ENCODE measurements at places on chromosomes 5 and 9.

DNA sequence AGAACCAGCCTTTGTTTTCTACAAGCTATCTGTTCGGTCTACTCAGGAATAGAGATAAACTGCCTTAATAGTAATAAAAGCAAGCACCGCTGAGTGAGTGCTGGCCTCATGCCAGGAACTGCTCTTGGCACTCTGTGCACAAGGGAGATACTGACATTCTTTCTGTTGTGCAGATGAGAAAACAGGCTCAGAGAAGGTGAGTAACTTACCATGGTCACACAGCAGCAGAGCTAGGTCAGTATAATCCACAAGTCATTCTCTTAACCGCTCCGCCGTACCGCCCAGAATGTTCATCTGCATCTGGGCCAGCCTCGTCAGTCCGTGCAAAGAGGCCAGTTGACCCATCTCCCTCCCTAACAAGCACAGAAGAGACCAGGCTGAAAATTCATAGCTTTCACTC, 27.4 kb downstream of the QRFP start:
- H3K27ac ChIP-seq, result no peak overlapping the region
- no peak for DNase-seq
- H3K4me1 ChIP-seq, result peaks cover 3% of the 10 kb centered on the region
- no peak overlapping the region for H3K4me3 ChIP-seq

DNA sequence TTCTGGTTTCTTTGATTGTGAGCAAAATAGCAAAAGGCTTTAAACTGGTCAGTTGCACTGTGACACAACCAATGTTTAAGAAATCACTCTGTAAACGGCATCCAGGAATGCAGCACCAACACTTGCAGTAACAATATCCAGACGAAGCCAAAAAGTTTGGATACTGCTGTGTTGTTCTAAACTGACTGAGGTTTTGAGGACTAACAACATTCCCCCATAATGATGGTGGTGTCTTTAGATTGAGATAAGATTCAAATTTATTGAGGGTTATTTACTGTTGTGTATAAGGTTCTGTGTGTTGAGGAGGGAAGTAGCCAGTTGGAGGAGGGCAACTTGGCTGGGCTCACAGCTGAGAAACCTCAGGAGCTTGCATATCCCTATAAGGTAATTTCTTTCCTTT, 353.6 kb downstream of the BNC2 start:
- no peak overlapping the region for H3K27ac ChIP-seq
- H3K27me3 ChIP-seq, result peaks cover 14% of the 10 kb centered on the region
- H3K4me3 ChIP-seq, result no peak overlapping the region
- peaks cover 9% of the 10 kb centered on the region for H3K4me1 ChIP-seq

DNA sequence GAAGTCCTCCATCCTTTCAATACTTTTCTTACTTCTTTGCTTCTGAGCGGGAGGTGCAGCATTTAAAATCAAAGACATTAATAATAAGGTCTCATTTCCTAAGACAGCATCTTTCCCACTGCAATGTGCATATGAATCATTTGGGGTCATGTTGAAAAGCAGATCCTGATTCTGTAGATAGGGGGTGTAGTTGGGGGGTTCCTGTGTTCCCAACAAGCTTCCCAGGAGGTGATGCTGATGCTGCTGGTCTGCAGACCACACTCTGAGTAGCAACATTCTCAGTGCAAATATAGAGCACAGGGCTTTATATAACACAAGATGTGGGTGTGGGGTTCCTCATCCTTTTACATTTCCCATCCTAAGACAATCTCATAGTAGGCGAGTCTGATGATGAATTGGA, 126.5 kb upstream of the PALM2AKAP2 start:
- no peak overlapping the region for H3K27ac ChIP-seq
- no peaks in the 10 kb centered on the region for H3K36me3 ChIP-seq
- peaks cover 38% of the 10 kb centered on the region for H3K27me3 ChIP-seq
- no peaks in the 10 kb centered on the region for H3K4me1 ChIP-seq
- no peak for DNase-seq

- no peaks in the 10 kb centered on the region for H3K36me3 ChIP-seq
- H3K4me1 ChIP-seq, result no peaks in the 10 kb centered on the region
- no peak overlapping the region for H3K27ac ChIP-seq
- no peak for DNase-seq
Measured at GRCh38 chr9:107681988-107682387, 192.4 kb upstream of the KLF4 start.

DNA sequence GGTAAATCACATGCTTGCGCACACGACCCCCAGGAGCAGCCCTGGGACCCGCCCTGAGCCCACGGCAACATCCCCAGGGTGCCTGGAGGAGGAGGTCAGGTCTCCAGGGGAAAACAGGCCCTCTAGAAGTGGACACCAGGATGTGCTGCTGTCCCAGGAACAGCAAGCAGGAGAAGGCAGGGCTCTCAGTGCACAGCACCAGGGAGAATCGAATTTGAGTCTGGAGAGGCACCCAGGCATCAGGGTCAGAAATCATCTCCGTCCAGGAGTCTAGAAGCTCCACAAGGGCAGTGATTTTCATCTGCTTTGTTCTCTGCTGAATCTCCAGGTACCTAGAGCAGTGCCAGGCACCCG, 93.6 kb downstream of the PAX5 start:
- no peak overlapping the region for H3K27ac ChIP-seq
- H3K4me1 ChIP-seq, result peaks cover 5% of the 10 kb centered on the region
- H3K36me3 ChIP-seq, result no peaks in the 10 kb centered on the region
- H3K4me3 ChIP-seq, result no peak overlapping the region

DNA sequence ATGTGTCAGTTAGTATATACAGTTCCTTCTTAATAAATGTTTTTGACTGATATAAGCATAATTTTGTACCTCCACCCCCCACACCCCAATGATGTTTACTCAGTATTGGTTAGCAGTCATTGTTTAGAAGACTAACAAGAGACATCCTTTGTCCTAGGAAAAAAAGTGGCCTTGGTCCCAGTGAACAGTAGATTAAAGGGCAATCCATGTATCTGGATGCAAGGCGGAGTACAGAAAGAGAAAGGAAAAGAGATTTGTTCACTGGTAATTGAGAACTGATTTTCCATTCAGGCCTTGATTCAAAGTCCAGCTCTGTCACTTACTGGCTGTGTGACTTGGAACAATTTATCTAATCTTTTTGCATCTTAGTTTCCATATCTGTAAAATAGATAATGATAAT, 4.6 kb downstream of the RALGPS1 start:
- no peaks in the 10 kb centered on the region for H3K36me3 ChIP-seq
- no peak overlapping the region for H3K4me3 ChIP-seq
- H3K4me1 ChIP-seq, result peaks cover 18% of the 10 kb centered on the region
- no peak overlapping the region for H3K27ac ChIP-seq
- DNase-seq, result no peak
- peaks cover 2% of the 10 kb centered on the region for H3K27me3 ChIP-seq

GRCh38 chr5:96235008-96235910, 197.8 kb downstream of the PCSK1 start:
- peaks cover 1% of the 10 kb centered on the region for H3K36me3 ChIP-seq
- H3K4me3 ChIP-seq, result no peak overlapping the region
- H3K27ac ChIP-seq, result no peak overlapping the region
- DNase-seq, result no peak

DNA sequence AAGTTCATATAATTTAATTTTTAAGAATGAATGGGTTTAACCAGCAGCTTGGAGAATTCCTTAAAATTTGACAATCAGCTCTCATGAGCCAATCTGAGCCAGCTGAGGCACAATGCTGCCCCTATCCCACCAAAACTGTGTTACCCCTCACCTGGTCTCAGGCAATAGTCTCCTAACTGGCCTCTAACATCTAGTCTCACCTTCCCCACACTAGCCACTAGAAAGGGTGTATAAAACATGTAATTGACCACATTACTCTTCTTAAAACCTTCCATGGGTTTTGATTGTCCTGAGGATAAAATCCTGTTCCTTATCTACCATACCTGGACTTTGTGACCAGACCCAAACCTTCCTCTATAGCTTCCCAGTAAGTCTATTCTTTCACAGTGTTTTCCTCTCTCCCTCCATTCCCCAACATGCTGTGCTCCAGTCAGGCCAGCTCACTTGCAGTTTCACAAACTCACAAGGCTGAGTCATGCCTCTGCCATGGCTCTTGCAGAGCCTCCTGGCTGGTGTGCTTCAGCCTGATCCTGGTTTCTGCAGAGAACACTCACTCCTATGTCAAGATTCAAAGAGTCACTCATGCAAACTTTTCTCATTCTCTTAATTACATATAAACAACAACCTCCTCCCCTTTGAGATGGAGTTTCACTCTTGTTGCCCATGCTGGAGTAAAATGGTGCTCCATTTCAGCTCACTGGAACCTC, 16.0 kb upstream of the ZCCHC7 start:
- no peak for DNase-seq
- no peak overlapping the region for H3K4me3 ChIP-seq
- H3K4me1 ChIP-seq, result no peaks in the 10 kb centered on the region
- peaks cover 6% of the 10 kb centered on the region for H3K27me3 ChIP-seq

DNA sequence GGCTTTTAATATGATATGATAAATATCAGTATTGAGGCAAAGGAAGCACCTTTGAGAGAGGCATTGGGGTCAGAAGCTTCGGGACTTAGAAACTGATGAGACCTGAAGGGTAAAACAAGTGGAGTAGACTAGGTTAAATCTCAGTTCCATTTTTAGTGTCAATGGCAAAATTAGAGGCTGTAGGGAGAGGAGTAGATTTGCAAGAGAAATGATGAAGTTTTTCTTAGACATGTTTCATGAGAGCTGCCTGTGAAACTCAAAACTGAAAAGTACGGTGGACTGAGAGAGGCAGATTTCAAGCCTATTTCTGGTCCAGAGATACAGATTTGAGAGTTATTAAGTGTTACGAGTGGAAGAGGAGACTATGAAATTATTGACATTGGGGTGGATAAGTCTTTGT, 278.5 kb downstream of the TAF11L14 start:
- H3K4me3 ChIP-seq, result no peak overlapping the region
- no peak for DNase-seq
- no peaks in the 10 kb centered on the region for H3K36me3 ChIP-seq
- H3K27me3 ChIP-seq, result no peaks in the 10 kb centered on the region
- no peak overlapping the region for H3K27ac ChIP-seq

DNA sequence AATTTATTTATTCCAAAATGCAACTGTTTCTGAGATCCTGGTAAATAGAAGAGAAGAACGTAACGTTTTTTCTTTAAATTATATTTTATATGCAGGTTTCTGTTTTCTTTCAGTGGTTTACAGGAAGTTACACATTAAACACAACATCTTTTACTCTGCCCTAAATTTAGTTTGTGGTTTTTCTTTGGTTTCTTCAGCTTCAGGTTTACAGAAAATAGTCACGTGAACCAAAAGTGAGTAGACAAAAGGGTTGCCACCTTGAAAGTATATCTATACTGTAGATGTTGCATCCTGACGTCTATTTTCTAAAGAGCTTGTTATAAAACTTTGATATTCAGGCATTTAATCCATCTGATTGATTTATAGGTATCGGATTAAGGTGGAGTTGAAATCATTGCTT, 1236.6 kb downstream of the MAT2B start:
- H3K36me3 ChIP-seq, result no peaks in the 10 kb centered on the region
- no peaks in the 10 kb centered on the region for H3K27me3 ChIP-seq
- H3K27ac ChIP-seq, result no peak overlapping the region
- H3K4me1 ChIP-seq, result peaks cover 1% of the 10 kb centered on the region
- no peak overlapping the region for H3K4me3 ChIP-seq

DNA sequence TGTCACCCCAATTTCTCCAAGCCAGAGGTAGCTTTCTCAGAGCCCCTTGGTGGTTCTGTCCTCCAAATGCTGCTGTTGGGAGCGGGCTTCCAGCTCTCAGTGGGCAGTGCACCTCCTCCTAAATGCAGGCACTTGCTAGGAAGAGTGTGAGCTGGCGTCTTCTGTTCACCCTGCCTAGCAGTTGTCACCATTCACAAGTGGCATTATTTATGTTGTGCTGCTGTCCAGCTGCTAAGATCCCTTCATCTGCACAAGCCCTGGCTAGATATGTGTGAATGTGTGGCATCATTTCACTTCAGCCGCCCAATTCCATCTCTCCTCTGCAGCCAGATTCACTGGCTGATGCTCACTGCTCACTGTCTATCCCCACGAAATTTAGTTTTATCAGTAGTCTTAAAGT, 43.7 kb downstream of the SLC36A1 start:
- no peak for DNase-seq
- no peaks in the 10 kb centered on the region for H3K27me3 ChIP-seq
- peaks cover 6% of the 10 kb centered on the region for H3K36me3 ChIP-seq
- no peak overlapping the region for H3K4me3 ChIP-seq
- H3K27ac ChIP-seq, result no peak overlapping the region

DNA sequence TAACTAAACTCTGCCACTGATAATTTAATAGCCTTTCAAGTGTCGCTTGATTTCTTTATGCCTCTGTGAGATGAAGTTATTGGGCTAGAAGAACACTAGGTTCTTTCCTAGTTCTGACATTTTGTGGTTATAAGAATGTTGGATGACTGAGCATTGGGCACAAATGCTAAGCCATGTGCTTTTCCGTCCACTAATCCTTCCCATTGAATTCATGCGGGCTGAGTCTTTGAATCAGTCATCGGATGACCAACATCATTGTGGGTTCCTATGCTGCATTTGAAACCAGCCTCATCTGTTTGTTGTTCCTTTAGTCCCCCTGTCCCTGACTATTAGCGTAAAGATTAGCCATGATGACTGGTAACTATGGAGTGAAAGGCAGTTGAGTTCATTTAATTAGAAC, 58.5 kb downstream of the ALDH1A1 start:
- no peaks in the 10 kb centered on the region for H3K4me1 ChIP-seq
- H3K27me3 ChIP-seq, result no peaks in the 10 kb centered on the region
- H3K4me3 ChIP-seq, result no peak overlapping the region
- no peak for DNase-seq

- no peak overlapping the region for H3K27ac ChIP-seq
- H3K4me1 ChIP-seq, result peaks cover 1% of the 10 kb centered on the region
- no peaks in the 10 kb centered on the region for H3K36me3 ChIP-seq
- no peak overlapping the region for H3K4me3 ChIP-seq
Measured at GRCh38 chr9:22210936-22211335, 201.8 kb upstream of the CDKN2B start.

DNA sequence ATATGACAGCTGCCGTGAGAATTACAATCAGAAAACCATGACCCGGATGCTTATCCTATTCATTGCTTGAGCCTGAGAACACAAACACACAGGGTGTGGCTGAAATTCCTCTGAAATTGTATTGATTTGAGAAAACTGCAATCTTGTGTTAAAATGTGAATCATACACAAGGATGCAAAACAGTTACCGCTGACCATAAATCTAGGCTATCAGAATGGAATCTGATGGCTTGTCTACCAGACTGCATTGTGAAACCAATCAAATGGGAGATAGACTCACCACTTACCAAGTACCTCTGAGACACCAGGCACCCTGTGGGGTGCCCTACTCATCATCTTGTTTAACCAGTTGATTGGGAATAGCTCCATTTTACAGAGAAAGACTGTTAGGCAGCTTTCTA, 188.7 kb upstream of the MSX2 start:
- DNase-seq, result no peak
- no peak overlapping the region for H3K4me3 ChIP-seq
- H3K36me3 ChIP-seq, result no peaks in the 10 kb centered on the region
- peaks cover 25% of the 10 kb centered on the region for H3K4me1 ChIP-seq
- H3K27me3 ChIP-seq, result peaks cover 11% of the 10 kb centered on the region
- no peak overlapping the region for H3K27ac ChIP-seq

GRCh38 chr9:90891308-90892040, 89.9 kb downstream of the SYK start:
- no peak overlapping the region for H3K27ac ChIP-seq
- H3K36me3 ChIP-seq, result no peaks in the 10 kb centered on the region
- H3K4me1 ChIP-seq, result peaks cover 13% of the 10 kb centered on the region
- no peak for DNase-seq

- DNase-seq, result no peak
- no peaks in the 10 kb centered on the region for H3K27me3 ChIP-seq
- H3K36me3 ChIP-seq, result no peaks in the 10 kb centered on the region
- H3K4me1 ChIP-seq, result no peaks in the 10 kb centered on the region
Measured at GRCh38 chr5:82694711-82695285, 382.4 kb downstream of the TMEM167A start.

- peaks cover 5% of the 10 kb centered on the region for H3K4me1 ChIP-seq
- H3K4me3 ChIP-seq, result no peak overlapping the region
- DNase-seq, result no peak
- H3K36me3 ChIP-seq, result no peaks in the 10 kb centered on the region
Measured at GRCh38 chr5:79552984-79553383, 39.0 kb upstream of the HOMER1 start.
